ENCODE measurements at places on chromosomes 16 and 17. TPM values are rescaled to one million over a fixed set of nuclear protein-coding genes. Genes with fewer than 3 reads are reported as not detected.

- DNase-seq, result no peak
Measured at GRCh38 chr16:28140788-28141618, 70.8 kb downstream of the XPO6 start.

- DNase-seq, result no peak
Measured at GRCh38 chr16:24729951-24730815, 732 bp downstream of the TNRC6A start.

DNA sequence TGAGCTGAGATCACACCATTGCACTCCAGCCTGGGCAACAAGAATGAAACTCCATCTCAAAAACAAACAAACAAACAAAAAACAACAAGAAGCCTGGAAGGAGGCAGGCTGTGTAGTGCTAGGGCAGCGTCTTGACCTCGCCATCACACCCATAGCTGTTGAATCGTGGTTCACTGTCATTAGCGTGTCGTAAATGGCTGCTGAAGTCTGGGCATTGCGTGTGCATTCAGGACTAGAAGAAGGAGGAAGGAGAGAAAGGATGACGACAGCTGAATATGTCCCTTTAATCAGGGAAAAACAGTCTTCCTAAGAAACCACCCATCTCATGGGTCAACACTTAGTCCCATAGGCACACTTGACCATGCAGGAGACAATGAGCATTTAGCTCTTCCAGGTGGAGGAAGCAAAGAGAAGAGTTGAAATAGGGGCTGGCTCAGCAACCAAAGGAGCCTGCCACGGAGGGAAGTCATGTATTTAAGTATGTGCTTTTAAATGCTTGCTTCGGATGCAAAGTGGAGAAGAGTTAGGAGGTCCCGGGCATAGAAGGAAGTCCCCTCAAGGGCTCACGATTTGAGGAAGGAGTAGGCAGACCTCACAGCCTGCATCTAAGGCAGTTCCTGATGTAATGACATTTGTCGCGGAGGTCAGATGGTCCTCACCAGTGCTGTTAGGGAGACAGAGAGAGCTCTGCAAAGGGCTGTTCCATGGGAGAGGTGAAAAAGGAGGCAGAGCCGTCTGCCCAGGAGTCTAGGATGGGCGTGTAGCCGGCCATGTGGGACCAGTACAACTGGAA is 8.8 kb downstream of the PRSS22 start:
- no peak for DNase-seq

The TBC1D26 gene
- not detected for total RNA-seq
